NCI-H1105 treated with DMSO at 0.1 percent for 48 hours (cell line): ENCODE measurements at places on chromosomes 11 and 22.

- no peak for DNase-seq
Observed at GRCh38 chr11:35810045-35810645, 133.7 kb upstream of the LDLRAD3 start.

DNA sequence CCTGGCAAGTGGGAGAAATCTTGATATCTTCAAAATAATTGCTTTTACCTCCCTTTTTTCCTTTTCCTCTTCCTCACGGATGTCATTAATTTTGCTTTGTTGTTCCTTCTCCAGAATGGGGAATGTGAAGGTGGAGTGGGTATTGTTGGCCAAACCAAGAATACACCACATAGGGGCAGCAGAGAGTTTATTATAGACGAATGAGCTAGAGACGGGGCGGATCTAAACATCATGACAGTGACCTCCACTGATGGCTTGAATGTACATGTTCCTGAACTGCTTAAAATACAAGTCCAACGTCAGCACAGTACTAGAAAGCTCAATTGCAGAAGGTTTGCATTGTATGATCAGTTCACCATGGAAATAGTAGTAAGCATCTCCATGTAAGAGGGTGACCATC lies 122.3 kb upstream of the SNX19 start:
- peak; percentile 53 for DNase-seq

GRCh38 chr11:20873054-20873453 lies 203.7 kb downstream of the NELL1 start:
- DNase-seq = peak; percentile 88

GRCh38 chr11:134939031-134939430 lies 527.0 kb upstream of the B3GAT1 start:
- DNase-seq = no peak

- no peak for DNase-seq
Observed at GRCh38 chr11:36012455-36012854, 68.6 kb downstream of the LDLRAD3 start.

- DNase-seq = peak; percentile 59
Observed at GRCh38 chr22:40922484-40923303, 28.5 kb upstream of the RBX1 start.

- peak; percentile 29 for DNase-seq
Observed at GRCh38 chr11:1762537-1763302, 1.0 kb downstream of the CTSD start.

GRCh38 chr22:27170491-27170890 lies 513.1 kb downstream of the MIAT start:
- DNase-seq = no peak

DNA sequence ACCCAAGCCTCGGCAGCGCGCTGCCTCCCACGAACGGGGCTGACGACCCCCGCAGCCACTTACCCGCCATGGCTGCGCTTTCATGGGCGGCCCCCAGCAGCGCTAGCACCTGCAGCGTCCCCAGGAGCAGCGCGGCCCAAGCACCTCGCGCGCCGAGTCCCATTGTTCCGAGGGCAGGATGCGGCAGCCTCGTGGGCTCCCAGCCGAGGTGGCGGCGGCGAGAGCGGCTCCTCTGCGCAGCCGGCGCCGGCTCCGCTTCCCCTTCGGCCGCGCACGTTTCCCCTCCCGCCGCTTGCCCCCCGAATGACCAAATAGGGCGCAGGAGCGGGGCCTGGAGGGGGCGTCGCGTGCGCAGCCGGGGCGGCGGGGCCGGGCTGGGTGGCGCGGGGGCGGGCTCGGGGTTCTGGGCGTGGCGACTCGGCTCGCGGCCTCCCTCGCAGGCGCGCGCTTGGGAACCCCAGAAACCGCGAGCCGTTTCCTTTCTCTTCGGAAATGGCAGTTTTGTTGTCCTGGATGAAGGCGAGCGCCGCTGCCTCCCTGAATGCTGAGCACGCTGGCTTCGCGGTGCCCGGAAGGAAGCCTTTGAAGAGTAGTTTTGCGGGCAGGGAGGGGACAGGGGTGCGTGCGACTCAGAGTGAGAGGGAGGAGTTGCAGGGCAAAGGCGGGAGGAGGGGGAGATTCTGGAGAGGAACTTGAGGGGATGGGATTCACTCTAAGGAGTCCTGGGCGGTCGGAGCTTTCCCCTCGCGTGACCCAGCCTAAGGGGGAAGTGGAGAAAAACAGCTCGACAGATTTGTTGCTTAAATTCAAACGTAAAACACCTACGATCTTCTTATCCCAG lies at the start of gene TMEM123:
Gene TMEM123 (minus strand): TSS at position 305 of the 841 bp plus-strand sequence. CDS start 142 bp downstream, at position 163.
- DNase-seq = peak; percentile 79

- no peak for DNase-seq
Observed at GRCh38 chr22:30375312-30375849, 11.8 kb downstream of the RNF215 start.

DNA sequence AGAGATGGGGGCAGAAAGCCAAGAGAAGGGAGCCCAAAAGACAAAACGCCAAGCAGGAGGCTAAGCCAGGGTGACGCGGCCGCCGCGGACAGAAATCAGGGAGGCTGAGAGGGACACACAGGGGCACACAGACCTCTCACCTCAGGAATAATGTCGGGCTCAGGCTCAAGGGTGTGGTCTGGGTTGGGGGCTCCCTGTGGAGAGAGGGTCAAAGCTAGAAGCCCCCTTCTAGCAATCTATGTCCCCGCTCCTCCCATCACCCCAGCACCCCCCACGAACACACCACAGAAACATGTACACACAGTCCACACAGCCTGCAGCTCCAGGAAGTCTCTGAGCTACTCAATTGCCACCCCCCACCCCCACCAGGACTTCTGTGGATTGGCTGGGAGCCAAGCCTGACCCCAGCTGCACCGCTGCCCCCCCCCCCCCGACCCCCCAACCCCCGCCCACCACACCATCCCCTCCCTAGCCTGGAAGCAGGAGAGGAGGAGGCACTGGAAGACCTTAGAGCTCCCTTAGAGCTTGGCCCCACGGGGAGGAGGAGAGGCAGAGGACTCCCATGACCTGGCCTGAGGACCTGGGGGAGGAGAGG lies 6.9 kb downstream of the BCL9L start:
- DNase-seq = peak; percentile 55

DNA sequence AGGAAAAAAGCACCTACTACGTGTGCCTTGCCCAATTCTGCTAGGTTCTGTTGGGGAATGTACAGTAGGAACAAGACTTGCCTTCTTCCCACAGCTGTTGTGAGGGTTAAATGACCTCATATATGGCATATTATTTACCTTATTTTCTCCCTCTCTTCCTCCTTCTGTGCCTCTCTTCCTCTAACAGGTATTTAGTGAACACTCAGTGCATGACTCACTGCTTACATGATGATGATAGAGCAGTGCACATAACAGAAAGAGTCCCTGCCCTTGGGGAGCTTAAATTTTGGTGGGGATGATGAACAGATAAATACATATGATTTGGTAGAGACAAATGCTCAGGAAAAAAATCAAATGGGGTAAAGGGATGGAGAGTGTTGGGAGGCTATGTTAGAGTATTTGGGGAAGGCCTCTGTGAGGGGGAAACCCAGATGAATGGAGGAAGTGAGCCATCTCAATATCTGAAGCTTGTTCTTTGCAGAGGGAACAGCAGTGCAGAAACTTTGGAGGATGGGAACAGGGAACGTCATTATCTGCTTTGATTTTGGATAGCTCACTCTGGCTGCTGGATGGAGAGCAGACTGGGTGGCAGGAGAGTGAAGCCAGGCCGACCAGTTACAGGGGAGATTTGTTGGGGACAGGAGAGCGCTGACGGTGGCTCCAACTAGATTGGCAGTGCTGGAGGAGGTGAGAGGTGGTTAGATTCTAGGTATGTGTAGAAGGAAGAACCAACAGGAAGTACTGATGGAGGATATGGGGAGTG lies 95.5 kb upstream of the TENM4 start:
- DNase-seq = no peak

DNA sequence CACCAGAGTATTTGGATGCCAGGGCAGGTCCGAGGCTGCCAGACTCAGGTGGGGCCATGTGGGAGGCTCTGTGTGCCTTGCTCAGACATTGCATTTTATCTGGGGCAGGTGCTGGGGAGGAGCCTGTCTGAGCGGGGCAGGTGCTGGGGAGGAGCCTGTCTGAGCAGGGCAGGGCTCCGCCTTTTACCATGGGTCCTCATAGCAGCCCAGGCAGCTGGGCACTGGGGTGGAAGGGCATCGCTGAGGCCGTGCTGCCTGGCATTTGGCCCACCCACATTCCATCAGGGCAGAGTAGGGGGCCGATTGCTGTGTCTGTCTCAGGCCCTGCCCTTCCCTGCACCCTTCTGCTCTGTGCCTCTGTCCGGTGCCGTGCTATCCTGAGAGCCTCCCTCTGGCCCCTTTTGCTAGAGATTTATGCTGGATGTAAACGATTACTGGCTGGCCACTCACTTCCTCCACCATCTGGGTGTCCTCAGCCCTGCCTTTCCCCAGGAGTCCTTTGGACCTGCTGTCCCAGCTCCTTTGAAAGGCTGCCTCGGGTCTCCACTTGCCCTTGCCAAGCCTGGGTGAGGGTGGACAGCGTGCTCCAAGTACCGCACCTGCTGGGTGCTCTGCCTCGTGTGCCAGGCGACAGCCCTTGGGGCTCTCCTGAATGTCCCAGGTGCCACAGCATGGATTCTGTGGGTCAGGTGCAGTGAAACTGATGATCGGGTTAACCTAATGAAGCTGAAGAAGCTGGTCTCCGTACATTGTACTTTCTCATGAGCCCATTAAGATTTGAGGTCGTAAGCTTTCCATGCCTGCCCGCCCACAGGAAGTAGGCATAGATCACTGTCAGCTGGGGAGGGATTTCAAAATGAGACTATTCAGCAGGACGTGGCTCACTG lies 281.6 kb downstream of the TBC1D22A start:
- peak; percentile 90 for DNase-seq
